Temporal lobe (tissue), 4 donors: ENCODE measurements at places on chromosomes 1 and 21. TPM values are rescaled to one million over a fixed set of nuclear protein-coding genes. Genes with fewer than 3 reads are reported as not detected.

Gene FAM3B
- total RNA-seq, result not detected

Gene CD101
- 1.2 TPM for total RNA-seq

Gene EDEM3
- 60.2 TPM for total RNA-seq

Gene MAN1C1
- total RNA-seq, result 6.9 TPM

Gene VWA1
- 6.4 TPM for total RNA-seq

Gene EPS8L3
- not detected for total RNA-seq

Gene NCMAP
- under 0.01 TPM for total RNA-seq
